CD4-positive, alpha-beta T cell treated with Interferon gamma for 1 hour (primary cell): ENCODE measurements at places on chromosomes 16 and 17.

DNA sequence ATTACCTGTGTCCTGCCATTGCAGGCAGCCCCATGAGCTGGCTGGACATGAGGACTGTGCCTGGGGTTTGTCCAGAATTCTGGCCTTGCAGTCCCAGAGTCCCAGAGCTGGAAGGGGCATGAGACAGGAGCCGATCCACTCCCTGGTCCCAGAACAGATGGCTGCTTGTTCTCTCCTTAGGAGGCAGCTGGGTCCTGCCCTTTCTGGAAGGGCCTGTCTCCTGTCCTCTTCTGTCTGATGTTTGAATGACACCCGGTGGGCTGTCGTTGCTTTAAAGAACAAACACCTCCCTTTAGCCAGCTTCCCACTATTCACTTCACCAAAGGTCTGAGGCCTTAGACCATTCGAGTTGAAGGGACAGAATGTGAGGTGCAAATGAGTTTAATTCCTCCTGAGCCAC lies 63.8 kb downstream of the RAP1GAP2 start:
- no peak for DNase-seq

DNA sequence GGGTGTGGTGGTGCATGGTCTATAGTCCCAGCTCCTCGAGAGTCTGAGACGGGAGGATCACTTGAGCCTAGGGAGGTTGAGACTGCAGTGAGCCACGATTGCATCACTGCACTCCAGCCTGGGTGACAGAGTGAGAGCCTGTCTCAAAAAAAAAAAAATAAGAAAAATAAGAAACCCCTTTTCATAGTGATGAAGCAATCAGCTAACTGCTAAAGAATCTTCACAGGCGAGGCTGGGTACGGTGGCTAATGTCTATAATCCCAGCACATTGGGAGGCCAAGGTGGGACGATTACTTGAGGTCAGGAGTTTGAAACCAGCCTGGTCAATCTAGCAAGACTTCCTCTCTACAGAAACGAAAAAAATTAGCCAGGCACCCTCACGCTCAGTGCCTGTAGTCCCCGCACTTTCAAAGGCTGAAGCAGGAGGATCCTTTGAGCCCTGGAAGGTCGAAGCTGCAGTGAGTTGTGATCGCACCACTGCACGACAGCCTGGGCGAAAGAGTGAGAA lies 760 bp downstream of the SLFN12L start:
- DNase-seq, result peak; percentile 19

DNA sequence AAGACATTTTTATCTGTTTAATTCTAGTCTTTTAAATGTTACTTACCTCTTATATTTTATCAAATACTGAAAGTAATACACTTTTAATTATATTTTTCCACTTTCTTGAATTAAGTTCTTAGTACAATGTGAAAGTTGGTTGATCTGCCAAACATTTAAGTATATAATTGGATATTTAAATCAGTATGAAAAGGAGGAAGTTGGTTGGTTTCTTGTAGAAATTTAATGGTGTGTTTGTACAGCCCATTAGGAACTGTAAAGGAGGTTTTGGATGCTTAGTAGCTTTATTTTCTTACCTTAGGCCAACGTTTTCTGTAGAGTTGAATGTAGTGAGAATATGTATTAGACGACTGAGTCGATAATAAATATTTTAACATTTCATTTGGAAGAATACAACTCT lies 5.4 kb downstream of the NFATC3 start:
- no peak for DNase-seq

- DNase-seq, result no peak
Observed at GRCh38 chr17:49522357-49522890, 27.3 kb downstream of the NGFR start.

- no peak for DNase-seq
Observed at GRCh38 chr16:89118361-89119165, 24.9 kb downstream of the ACSF3 start.

- DNase-seq, result no peak
Observed at GRCh38 chr17:82817947-82818346, 21.9 kb downstream of the ZNF750 start.
